ENCODE measurements at places on chromosomes 1 and 21. TPM values are rescaled to one million over a fixed set of nuclear protein-coding genes. Genes with fewer than 3 reads are reported as not detected.
A peak's percentile ranks its signal among the peaks of the same experiment; 100 is the strongest.

GRCh38 chr1:121417325-121417923 lies 232.6 kb downstream of the SRGAP2C start:
- peaks cover 10% of the 10 kb centered on the region for H3K27me3 ChIP-seq
- no peak overlapping the region for H3K27ac ChIP-seq
- peaks cover 6% of the 10 kb centered on the region for H3K4me1 ChIP-seq
- no peak for DNase-seq
- H3K4me3 ChIP-seq: no peak overlapping the region
- no peaks in the 10 kb centered on the region for H3K36me3 ChIP-seq

- H3K4me3 ChIP-seq: no peak overlapping the region
- peaks cover 34% of the 10 kb centered on the region for H3K4me1 ChIP-seq
- no peak overlapping the region for H3K27ac ChIP-seq
These were observed 27.2 kb downstream of the PUM1 start for GRCh38 chr1:31038360-31038759.

Gene STXBP3
- 55.3 TPM for total RNA-seq

GRCh38 chr1:175373786-175374623 lies 181.4 kb upstream of the KIAA0040 start:
- peaks cover 3% of the 10 kb centered on the region for H3K27me3 ChIP-seq
- peak; percentile 8 for DNase-seq
- H3K36me3 ChIP-seq: no peaks in the 10 kb centered on the region
- no peak overlapping the region for H3K4me3 ChIP-seq
- H3K4me1 ChIP-seq: no peaks in the 10 kb centered on the region
- H3K27ac ChIP-seq: no peak overlapping the region

- DNase-seq: no peak
- H3K27me3 ChIP-seq: peaks cover 14% of the 10 kb centered on the region
- H3K27ac ChIP-seq: no peak overlapping the region
- H3K4me1 ChIP-seq: peaks cover 30% of the 10 kb centered on the region
- no peak overlapping the region for H3K4me3 ChIP-seq
These were observed 13.8 kb upstream of the PHLDA3 start for GRCh38 chr1:201482755-201483154.

DNA sequence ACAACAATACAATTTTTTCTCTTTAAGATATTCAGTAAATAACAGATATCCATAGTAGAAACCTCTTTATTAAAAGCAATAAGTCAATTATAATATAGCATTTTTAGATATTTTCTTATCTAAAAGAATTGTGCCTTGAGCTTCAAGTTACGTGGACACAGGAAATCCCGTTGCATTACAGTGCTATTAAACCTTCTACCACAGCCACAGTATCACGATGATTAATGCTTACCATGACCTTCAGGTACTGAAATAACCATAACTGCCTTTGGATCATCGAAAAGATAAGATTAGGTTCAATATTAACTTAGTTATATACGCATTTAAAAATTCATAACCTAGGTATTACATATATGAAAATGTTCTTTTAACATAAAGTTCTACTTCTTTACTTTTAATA lies 17.9 kb downstream of the B3GALNT2 start:
- H3K4me1 ChIP-seq: no peaks in the 10 kb centered on the region
- DNase-seq: no peak
- peaks cover 20% of the 10 kb centered on the region for H3K36me3 ChIP-seq
- H3K27me3 ChIP-seq: no peaks in the 10 kb centered on the region

- H3K4me1 ChIP-seq: no peaks in the 10 kb centered on the region
- no peak for DNase-seq
- no peaks in the 10 kb centered on the region for H3K36me3 ChIP-seq
- no peak overlapping the region for H3K4me3 ChIP-seq
- H3K27ac ChIP-seq: no peak overlapping the region
- peaks cover under 1% of the 10 kb centered on the region for H3K27me3 ChIP-seq
These were observed 102.5 kb upstream of the KAZN start for GRCh38 chr1:14495996-14496395.

GRCh38 chr1:247840818-247841217 lies 878 bp downstream of the OR11L1 start:
- no peak for DNase-seq
- no peak overlapping the region for H3K27ac ChIP-seq
- no peak overlapping the region for H3K4me3 ChIP-seq
- no peaks in the 10 kb centered on the region for H3K27me3 ChIP-seq
- H3K4me1 ChIP-seq: peaks cover 3% of the 10 kb centered on the region

- DNase-seq: no peak
- peak overlapping the region; percentile 99 for H3K27ac ChIP-seq
- no peaks in the 10 kb centered on the region for H3K27me3 ChIP-seq
These were observed 30.8 kb downstream of the DUSP10 start for GRCh38 chr1:221711063-221711577.

GRCh38 chr1:41315146-41315822 lies 46.0 kb upstream of the FOXO6 start:
- H3K27ac ChIP-seq: no peak overlapping the region
- H3K27me3 ChIP-seq: peaks cover 6% of the 10 kb centered on the region
- H3K4me3 ChIP-seq: no peak overlapping the region
- no peaks in the 10 kb centered on the region for H3K4me1 ChIP-seq
- H3K36me3 ChIP-seq: no peaks in the 10 kb centered on the region

DNA sequence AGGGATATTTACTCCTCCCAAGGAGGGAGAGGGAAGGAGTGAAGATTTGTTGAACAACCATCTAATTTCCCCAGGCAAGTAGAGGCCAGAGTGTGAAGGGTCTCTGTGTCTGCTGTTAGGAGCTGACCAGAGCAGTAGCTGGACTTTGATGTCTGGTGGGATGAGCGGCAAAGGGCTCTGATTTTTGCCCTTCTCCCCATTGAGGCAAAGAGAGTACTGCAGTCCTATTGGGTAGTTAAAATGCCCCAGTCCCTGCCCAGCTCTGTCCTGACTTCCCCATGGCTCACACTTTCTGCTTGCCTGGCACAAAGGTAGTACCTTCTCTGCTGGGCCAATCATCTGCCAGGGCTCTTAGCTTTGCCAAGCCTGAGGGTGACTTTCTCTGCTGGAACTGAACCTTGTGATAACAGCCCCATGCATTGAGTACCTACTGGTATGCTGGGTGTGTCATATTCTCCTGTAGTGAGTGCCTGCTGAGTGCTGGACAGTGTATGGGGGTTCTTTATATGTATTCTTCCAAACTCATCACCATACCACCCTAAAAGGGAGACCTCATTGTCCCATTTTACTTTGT lies 64.0 kb upstream of the SELENON start:
- peaks cover 11% of the 10 kb centered on the region for H3K36me3 ChIP-seq
- DNase-seq: no peak
- H3K27ac ChIP-seq: no peak overlapping the region
- H3K4me1 ChIP-seq: peaks cover 14% of the 10 kb centered on the region

Measured in activated CD4-positive, alpha-beta T cell treated with anti-CD3 and anti-CD28 coated beads, Interleukin-2, amount 10 ng/mL, durations not matched to agents 7 days and 5 days (primary cell).